ENCODE measurements at places on chromosomes 11 and 22.

DNA sequence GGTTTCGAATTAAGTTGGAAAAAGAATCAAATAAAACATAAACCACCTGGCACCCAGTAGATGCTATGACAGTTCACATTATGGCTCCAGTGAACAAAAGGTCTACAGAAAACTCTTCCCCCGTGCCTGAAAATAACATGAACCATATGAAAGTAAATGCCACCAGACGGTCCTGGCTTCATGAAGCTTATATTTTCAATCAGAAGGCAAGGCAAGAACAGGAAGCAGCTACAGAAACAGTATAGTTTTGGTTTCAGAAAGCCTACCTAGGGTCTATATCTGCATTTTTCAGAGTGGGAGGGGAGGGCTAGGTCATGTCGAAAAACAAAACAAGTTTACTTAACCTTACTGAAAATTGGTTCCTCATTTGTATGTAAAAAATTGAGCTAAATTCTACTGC is 9.8 kb downstream of the RAB30 start:
- DNase-seq, result no peak

- DNase-seq, result no peak
These were observed 146.2 kb downstream of the RBFOX2 start for GRCh38 chr22:35882211-35883030.

DNA sequence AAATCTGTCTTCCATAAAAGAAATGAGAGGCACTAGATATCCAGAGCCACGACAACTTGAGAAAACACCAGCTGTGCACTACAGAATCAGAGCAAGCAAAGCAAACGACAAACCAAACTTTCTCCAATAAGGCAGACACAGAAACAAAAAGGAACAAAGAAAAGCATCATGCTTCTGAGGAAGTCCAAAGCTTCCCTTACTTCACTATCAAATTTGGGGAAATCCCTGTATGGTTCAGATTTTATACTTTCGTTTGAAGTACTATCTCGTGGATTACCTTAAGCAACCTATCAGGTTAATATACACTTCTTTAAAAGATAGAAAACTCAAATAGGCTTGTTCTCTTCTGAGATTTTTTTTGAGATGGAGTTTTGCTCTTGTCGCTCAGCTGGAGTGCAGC is 27.7 kb downstream of the ALG9 start:
- no peak for DNase-seq

- no peak for DNase-seq
These were observed 16.9 kb downstream of the MS4A6A start for GRCh38 chr11:60165951-60166350.

GRCh38 chr11:77027275-77027674 is 6.9 kb upstream of the B3GNT6 start:
- no peak for DNase-seq

DNA sequence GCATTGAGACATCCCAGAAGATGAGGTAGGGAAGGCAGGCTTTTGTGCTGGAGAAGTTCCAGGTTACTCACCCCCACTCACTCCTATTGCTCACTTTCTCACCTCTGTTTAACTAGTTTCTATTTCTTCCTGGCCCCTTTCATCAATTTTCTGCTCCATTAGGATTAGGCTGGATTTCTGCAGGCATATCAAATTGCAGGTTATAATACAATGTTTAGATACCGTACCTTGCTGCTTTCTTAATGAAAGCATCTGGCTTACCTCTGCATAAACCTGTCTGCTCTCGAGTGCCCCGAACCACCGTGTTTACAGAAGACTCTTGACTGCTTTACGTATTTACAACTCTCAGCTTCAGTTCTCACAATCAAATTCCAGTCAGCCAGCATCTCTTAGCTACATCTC is 173.7 kb downstream of the ADAMTS15 start:
- DNase-seq, result no peak

GRCh38 chr11:124672536-124673215 is 863 bp downstream of the SIAE start:
- DNase-seq, result no peak

GRCh38 chr22:31750365-31751284 is 693 bp upstream of the PRR14L start:
- no peak for DNase-seq

- no peak for DNase-seq
These were observed 250.7 kb upstream of the ARHGAP20 start for GRCh38 chr11:110962921-110963320.

DNA sequence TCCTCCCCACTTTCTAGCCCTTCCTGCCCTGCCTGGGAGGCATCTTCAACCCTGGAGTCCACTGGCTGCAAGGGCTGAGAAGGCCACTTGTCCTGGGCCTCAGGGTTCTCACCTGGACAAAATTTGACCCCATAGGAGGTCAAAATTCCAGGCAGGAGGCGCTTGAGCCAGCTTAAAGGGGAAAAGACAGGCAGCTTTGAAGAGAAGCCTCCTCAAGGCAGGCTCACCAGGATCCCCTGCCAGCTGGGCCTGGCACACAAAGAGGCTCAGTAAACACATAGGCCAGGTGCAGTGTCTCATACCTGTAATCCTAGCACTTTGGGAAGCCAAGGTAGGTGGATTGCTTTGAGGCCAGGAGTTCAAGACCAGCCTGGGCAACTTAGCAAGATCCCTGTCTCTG is 53.0 kb upstream of the MPEG1 start:
- DNase-seq, result no peak
